ENCODE measurements at places on chromosomes 6 and 20.

DNA sequence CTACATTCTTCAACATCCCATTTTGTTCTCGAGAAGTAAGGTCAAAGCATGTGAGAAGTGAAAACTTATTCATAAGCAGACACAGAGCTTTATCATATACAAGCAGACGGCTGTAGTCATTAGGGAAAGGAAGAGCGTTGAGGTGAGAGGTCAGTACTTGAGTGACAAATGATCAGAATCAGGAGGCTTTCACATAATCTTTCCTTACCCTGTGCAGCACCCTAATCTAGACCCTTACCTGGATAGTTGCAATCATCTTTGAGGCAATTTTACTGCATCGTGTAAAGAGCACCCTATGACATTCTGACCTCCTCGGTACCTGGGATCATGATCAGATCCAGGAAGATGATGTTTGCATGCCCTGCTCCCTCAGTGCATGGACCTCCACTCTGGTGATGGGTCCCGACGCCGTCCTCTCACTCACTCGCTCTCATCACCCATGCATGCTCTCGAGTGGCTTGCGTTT, 62.7 kb downstream of the RNF182 start:
- H3K4me1 ChIP-seq: no peaks in the 10 kb centered on the region
- no peak for DNase-seq
- no peak overlapping the region for H3K4me3 ChIP-seq
- no peaks in the 10 kb centered on the region for H3K36me3 ChIP-seq

GRCh38 chr20:48076747-48077146, 291.5 kb upstream of the SULF2 start:
- peaks cover 15% of the 10 kb centered on the region for H3K27me3 ChIP-seq
- no peak overlapping the region for H3K4me3 ChIP-seq
- no peaks in the 10 kb centered on the region for H3K36me3 ChIP-seq
- no peak overlapping the region for H3K27ac ChIP-seq

- H3K27ac ChIP-seq: no peak overlapping the region
- H3K36me3 ChIP-seq: no peaks in the 10 kb centered on the region
- no peak for DNase-seq
- no peaks in the 10 kb centered on the region for H3K27me3 ChIP-seq
- H3K4me3 ChIP-seq: no peak overlapping the region
Measured at GRCh38 chr6:73134588-73134987, 90.7 kb downstream of the KHDC1L start.

DNA sequence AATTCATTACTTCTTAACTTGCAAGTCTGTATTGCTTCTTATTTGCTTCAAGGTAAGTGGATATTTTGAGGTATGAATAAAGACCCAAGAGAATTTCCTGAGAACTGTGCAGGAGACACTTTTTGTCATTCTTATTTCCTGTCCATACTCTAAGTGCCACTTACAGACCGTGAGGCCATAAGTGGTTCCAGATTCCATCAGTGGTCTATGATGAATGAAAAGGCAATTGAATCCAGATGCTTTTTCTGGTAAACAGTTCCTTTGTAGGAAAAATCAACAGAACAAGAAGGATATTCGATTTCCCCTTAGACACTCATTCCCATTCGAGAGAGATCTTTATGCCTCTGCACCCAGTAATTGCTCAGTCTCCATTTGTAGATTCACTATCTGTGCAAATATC, 58.3 kb upstream of the PDE10A start:
- H3K36me3 ChIP-seq: no peaks in the 10 kb centered on the region
- no peak for DNase-seq
- no peaks in the 10 kb centered on the region for H3K27me3 ChIP-seq
- no peak overlapping the region for H3K27ac ChIP-seq
- no peak overlapping the region for H3K4me3 ChIP-seq

GRCh38 chr6:144411531-144412165, 126.5 kb downstream of the UTRN start:
- no peaks in the 10 kb centered on the region for H3K27me3 ChIP-seq
- H3K36me3 ChIP-seq: no peaks in the 10 kb centered on the region
- peak overlapping the region; percentile 67 for H3K27ac ChIP-seq
- H3K4me3 ChIP-seq: peak overlapping the region; percentile 44
